ENCODE measurements at places on chromosomes 6 and 20.

- no peak for DNase-seq
Observed at GRCh38 chr6:163323705-163324104, 90.8 kb upstream of the QKI start.

GRCh38 chr6:94026575-94026974, 607.2 kb upstream of the EPHA7 start:
- DNase-seq, result no peak

DNA sequence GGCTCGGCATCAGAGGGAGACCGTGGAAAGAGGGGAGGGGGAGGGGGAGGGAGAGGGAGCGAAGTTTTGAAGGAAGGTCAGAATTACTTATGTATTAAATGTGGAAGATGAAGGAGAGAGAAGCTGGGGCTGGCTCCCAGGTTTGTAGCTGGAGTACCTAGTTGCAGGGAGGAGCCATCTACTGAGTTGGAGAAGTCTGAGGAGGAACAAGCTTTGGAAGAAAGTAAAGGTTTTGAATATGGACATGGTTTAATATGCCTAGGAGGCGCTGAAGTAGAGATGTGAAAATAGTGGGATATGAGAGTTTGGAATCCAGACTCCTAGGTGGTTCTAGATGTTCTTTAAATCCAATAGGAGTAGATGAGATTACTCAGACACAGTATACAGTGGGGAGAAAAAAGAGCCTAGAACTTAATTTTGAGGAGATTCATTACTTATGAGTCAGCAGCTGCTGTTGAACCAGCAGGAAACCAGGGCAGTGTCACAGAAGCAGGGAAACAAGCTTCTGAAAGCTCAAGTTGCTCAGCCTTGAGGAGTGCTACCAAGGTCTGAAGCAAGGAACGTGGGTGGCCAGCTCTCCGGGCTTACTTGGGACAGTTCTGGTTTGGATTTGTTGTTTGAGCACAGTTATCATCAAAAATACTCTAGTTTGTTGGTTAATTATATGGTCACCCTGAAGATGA, 149.3 kb downstream of the UTRN start:
- DNase-seq, result no peak

DNA sequence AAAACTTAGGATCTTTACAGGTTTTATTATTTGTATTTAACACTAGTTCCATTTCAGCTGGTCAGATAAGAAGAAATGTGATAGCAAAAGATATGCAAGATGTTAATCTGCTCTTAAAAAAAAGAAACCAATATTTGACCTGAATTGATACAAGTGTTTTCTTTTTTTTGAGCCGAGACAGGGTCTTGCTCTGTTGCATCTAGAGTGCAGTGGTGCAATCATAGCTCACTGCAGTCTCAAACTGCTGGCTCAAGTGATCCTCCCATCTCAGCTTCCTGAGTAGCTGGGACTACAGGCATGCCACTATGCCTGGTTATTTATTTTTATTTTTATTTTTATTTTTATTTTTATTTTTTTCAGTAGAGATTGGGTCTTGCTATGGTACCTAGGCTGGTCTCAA, 133.0 kb downstream of the GMPR start:
- DNase-seq, result no peak

GRCh38 chr6:29017428-29017802, 12.3 kb upstream of the ZNF311 start:
- DNase-seq, result no peak

- no peak for DNase-seq
Observed at GRCh38 chr20:60113024-60113724, 155.0 kb downstream of the CDH26 start.

DNA sequence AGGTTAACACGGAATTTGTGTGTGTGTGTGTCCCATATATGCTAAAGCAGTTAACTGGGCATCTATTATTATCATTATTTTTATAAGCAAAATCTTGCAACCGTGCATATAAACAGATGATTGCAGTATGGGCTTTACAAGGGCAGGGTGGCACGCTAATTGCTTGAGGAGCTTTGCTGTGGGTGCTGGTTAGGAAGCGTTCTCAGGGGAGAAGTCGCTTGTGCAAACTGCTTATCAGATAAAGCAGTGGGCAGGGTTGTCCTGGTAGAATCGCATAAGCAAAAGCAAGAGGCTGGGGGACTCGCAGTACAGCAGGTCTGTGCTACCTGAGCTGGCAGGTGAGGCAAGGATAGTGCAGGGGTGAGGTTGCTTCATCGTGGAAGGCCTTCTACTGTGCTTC, 9.7 kb upstream of the CCN6 start:
- DNase-seq, result no peak
